ENCODE measurements at places on chromosomes 16 and 17. TPM values are rescaled to one million over a fixed set of nuclear protein-coding genes. Genes with fewer than 3 reads are reported as not detected.
A peak's percentile ranks its signal among the peaks of the same experiment; 100 is the strongest.

GRCh38 chr17:45224671-45225050 is 3.0 kb downstream of the FMNL1 start:
- H3K4me3 ChIP-seq, result no peak overlapping the region
- H3K27ac ChIP-seq, result peak overlapping the region; percentile 90
- no peaks in the 10 kb centered on the region for H3K36me3 ChIP-seq
- no peak for DNase-seq
- H3K27me3 ChIP-seq, result no peaks in the 10 kb centered on the region
- peaks cover 70% of the 10 kb centered on the region for H3K4me1 ChIP-seq

DNA sequence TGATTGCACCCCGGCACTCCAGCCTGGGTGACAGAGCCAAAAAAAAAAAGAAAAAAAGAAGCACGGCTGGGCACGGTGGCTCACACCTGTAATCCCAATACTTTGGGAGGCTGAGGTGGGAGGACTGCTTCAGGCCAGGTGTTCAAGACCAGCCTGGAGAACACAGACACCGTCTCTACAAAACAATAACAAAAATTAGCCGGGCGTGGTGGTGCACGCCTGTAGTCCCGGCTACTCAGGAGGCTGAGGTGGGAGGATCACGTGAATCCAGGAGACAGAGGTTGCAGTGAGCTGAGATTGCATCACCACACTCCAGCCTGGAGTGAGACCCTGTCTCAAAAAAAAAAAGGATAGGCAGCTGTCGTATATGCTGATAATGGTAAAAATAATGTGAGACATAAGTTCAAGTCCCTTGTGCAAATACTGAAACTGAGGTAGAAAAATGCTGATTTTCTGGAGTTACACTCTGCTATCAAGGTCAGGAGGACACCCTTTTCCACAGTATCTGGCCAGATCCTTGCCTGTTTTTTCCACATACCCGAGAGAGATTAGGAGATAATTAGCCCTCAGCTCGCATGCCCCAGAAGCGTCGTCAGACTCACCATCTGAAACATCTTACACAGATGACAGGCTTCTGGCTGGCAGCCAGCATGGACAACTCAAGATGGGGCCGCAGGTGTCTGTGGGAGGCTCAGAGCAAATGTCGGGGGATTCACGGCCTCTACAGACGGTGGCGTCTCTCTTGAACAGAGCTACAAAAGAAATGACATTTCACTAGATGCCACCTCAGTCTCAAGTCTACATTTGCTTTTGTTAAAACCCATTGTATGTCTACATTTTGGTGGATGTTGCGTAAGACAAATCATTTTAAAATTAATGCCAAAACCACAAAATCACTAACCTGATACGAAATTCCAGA is 36.8 kb downstream of the WDR45B start:
- H3K27me3 ChIP-seq, result no peaks in the 10 kb centered on the region
- H3K4me1 ChIP-seq, result peaks cover 9% of the 10 kb centered on the region
- H3K27ac ChIP-seq, result peak overlapping the region; percentile 6
- H3K36me3 ChIP-seq, result peaks cover 35% of the 10 kb centered on the region

- H3K27me3 ChIP-seq, result no peaks in the 10 kb centered on the region
- peaks cover 10% of the 10 kb centered on the region for H3K36me3 ChIP-seq
- no peak overlapping the region for H3K4me3 ChIP-seq
- H3K4me1 ChIP-seq, result peaks cover 6% of the 10 kb centered on the region
Observed at GRCh38 chr17:2214047-2214928, 89.3 kb downstream of the SMG6 start.

DNA sequence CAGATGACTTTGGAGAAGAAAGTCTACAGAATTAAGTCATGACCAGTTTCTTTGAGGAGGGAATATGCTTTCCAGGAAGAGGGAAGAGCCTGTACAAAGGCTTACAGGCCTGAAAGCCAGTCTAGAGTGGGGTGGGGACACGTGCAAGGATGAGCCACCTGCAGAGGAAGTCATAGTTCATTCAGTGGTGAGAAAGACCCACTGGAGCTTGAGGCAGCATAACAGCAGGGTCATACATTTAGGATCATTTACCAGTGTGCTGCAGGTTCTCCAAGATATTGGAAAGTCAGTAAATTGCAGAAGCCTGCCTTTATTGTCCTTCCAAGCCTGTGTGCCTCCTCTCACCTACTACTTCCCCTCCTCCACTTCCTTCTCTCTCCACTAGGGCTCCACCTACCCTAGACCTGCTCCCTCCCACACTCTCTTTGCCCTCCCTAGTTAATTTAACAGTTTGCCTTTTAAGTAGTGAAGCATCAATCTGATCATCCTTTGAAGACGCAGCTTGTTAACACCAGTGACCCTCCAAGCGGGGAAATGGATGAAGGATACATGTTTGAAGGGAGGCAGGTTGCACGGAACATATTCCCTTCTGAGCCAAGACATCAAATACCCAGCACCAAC is 40.2 kb downstream of the CDRT15 start:
- DNase-seq, result no peak
- no peak overlapping the region for H3K4me3 ChIP-seq
- H3K27ac ChIP-seq, result no peak overlapping the region
- H3K27me3 ChIP-seq, result no peaks in the 10 kb centered on the region
- 0 out of 3 replicates have a peak, but pooled peaks cover 7% of the 10 kb centered on the region for H3K36me3 ChIP-seq

- no peaks in the 10 kb centered on the region for H3K27me3 ChIP-seq
- no peak overlapping the region for H3K27ac ChIP-seq
- DNase-seq, result peak; percentile 23
- H3K4me1 ChIP-seq, result no peaks in the 10 kb centered on the region
Observed at GRCh38 chr17:9924735-9925191, 19.7 kb upstream of the RCVRN start.

DNA sequence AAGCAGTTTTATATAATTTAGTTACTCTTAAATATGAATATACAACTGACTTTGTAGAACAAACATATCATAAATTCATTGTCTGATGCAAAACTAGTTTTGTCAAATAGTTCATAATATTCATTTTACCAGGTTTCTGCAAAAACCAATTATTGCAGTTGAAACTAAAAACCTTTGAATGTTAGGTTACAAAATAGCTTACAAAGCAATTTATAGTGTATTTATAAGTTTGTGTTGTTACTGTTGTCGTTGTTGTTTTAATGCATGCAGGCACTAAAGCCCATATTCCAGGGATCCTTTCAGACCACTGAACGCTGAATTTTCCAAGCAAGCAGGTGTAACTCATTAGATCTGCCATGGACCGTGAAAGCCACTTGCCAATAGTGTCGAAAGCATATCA is 427.6 kb downstream of the ZFHX3 start:
- no peak for DNase-seq
- H3K36me3 ChIP-seq, result no peaks in the 10 kb centered on the region
- no peaks in the 10 kb centered on the region for H3K27me3 ChIP-seq
- H3K27ac ChIP-seq, result no peak overlapping the region

DNA sequence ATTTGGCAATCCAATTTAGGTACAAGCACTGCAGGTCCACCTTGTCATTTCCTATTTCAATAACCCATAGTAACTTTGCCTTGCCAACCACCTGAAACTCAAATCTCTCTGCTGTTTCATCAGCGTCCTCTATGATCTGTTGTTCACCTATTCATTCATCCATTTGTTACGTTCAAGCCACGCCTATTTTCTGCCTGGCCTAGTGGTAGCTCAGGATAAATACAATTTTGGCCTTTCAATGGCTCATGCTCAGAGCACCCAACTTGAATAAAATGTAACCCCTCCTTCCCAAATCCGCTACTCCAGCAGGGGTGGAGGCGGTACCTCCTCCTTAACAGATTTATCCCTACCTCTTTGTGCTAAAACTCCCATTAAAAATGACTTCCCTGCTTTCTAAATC is 3.6 kb upstream of the FBXO47 start:
- DNase-seq, result no peak
- H3K4me3 ChIP-seq, result no peak overlapping the region
- H3K27ac ChIP-seq, result no peak overlapping the region
- H3K36me3 ChIP-seq, result no peaks in the 10 kb centered on the region

- DNase-seq, result no peak
- no peaks in the 10 kb centered on the region for H3K4me1 ChIP-seq
- no peak overlapping the region for H3K4me3 ChIP-seq
- H3K27ac ChIP-seq, result no peak overlapping the region
Observed at GRCh38 chr16:65038100-65038499, 83.8 kb downstream of the CDH11 start.

GRCh38 chr17:31580706-31581490 is 189.4 kb downstream of the RAB11FIP4 start:
- H3K27me3 ChIP-seq, result peaks cover 14% of the 10 kb centered on the region
- H3K4me1 ChIP-seq, result no peaks in the 10 kb centered on the region
- H3K36me3 ChIP-seq, result no peaks in the 10 kb centered on the region
- no peak overlapping the region for H3K4me3 ChIP-seq

QPRT gene
- 86.5 TPM for total RNA-seq

DNA sequence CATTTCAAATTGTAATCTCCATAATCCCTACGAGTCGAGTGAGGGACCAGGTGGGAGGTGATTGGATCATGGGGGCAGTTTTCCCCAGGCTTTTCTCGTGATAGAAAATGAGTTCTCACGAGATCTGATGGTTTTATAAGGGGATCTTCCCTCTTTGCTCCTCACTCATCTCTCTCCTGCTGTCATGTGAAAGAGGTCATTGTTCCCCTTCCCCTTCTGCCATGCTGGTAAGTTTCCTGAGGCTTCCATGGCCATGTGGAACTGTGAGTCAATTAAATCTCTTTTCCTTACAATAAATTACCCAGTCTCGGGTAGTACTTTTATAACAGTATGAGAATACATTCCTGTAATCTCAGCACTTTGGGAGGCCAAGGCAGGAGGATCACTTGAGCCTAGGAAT is 76.7 kb upstream of the MARCHF10 start:
- peaks cover 10% of the 10 kb centered on the region for H3K4me1 ChIP-seq
- H3K4me3 ChIP-seq, result no peak overlapping the region
- H3K27me3 ChIP-seq, result no peaks in the 10 kb centered on the region
- no peaks in the 10 kb centered on the region for H3K36me3 ChIP-seq
- H3K27ac ChIP-seq, result no peak overlapping the region
- no peak for DNase-seq

- DNase-seq, result no peak
Observed at GRCh38 chr17:8922451-8922850, 43.1 kb downstream of the PIK3R5 start.

TTYH2 gene
- 1.6 TPM for total RNA-seq

DNA sequence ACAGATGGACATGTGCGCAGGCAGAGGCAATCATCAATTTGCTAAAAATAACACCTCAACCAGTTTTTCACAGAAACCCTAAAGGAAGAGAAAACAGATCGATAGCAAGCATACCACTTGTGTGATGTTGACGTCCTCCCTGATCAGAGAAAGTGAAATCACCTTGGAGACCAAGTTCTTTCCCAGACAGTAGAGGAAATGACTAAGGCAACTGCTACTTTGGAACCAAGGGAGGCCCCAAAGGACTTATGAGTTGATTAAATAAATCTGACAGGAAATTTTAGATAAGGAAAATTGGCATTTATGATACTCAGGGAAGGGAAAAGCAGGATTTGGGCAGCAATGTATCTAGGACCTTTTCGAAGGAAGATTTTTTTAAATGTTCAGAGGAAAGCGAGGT is 267.1 kb upstream of the ASIC2 start:
- no peaks in the 10 kb centered on the region for H3K36me3 ChIP-seq
- no peaks in the 10 kb centered on the region for H3K4me1 ChIP-seq
- H3K27ac ChIP-seq, result no peak overlapping the region

DNA sequence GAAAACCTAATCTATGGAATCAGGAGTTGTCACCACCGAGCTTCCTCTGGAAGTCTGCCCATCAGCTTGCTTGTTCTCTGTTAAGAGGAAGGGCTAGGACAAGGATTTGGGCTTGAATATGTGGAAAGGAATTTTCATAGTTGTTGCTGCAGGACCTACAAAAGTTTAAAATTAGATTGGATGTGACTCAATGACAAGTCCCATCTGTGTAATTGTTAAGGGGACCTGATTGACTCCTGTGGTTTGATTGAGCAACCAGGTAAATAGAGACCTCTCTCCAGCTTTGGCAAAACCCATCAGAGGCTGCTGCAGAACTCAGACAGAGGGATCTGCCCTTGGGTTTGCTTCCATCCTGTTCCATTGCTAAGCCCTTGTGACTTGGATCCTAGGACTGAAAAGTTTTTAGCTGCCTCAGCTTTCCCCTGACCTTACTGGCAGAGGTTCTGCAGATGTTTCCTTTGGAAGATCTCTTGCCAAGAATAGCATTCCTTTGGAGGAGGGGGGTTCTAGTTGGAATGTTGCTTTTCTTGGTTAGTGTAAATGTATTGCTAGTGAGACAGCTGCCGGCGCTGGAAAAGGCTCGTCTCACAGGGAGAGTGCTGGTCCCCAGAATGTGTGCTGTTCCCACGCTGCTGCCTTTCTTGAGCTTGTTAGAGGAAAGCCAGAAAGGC is 50.0 kb downstream of the SF3B3 start:
- H3K4me1 ChIP-seq, result no peaks in the 10 kb centered on the region
- H3K27me3 ChIP-seq, result no peaks in the 10 kb centered on the region
- H3K4me3 ChIP-seq, result no peak overlapping the region
- H3K27ac ChIP-seq, result no peak overlapping the region
- DNase-seq, result no peak

GRCh38 chr17:69030169-69030568 is 30.6 kb downstream of the ABCA9 start:
- H3K27me3 ChIP-seq, result no peaks in the 10 kb centered on the region
- DNase-seq, result no peak
- no peaks in the 10 kb centered on the region for H3K36me3 ChIP-seq
- H3K27ac ChIP-seq, result no peak overlapping the region
- H3K4me1 ChIP-seq, result peaks cover 3% of the 10 kb centered on the region

GRCh38 chr17:36935671-36936454 is 1.4 kb upstream of the LHX1 start:
- H3K4me1 ChIP-seq, result no peaks in the 10 kb centered on the region
- H3K27ac ChIP-seq, result no peak overlapping the region
- H3K36me3 ChIP-seq, result no peaks in the 10 kb centered on the region

MARVELD3 gene
- not detected for total RNA-seq
